Left ventricle myocardium inferior (tissue), 1 donor: ENCODE measurements at places on chromosomes 3 and 15. TPM values are rescaled to one million over a fixed set of nuclear protein-coding genes. Genes with fewer than 3 reads are reported as not detected.
A peak's percentile ranks its signal among the peaks of the same experiment; 100 is the strongest.

Gene FSTL1
- 243 TPM for total RNA-seq

Gene FAM43A
- 18.0 TPM for total RNA-seq

Gene RLBP1
- total RNA-seq, result not detected

Gene NDUFB5
- total RNA-seq, result 365 TPM

Gene PLCL2
- total RNA-seq, result 48.1 TPM

Gene ZNF148
- 45.7 TPM for total RNA-seq

Gene RAB6B
- 59.1 TPM for total RNA-seq

Gene HAPLN3
- total RNA-seq, result 3.2 TPM

Gene SLC22A14
- not detected for total RNA-seq

DNA sequence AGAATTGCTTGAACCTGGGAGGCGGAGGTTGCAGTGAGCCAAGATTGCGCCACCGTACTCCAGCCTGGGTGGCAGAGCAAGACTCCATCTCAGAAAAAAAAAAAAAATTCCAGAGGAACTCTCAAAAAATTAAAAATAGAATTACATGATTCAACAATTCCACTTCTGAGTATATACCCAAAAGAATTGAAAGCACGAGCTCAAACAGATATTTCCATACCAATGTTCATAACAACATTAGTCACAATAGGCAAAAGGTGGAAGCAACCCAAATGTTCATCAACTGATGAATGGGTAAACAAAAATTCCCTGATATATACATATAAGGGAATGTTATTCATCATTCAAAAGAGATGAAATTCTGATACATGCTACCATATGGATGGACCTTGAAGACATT is 16.9 kb upstream of the MORF4L1 start:
- H3K27ac ChIP-seq, result no peak overlapping the region
- H3K27me3 ChIP-seq, result no peaks in the 10 kb centered on the region
- DNase-seq, result no peak
- no peak overlapping the region for H3K4me3 ChIP-seq

GRCh38 chr3:171384101-171384891 is 75.9 kb downstream of the TNIK start:
- H3K36me3 ChIP-seq, result no peaks in the 10 kb centered on the region
- no peak for DNase-seq
- no peaks in the 10 kb centered on the region for H3K27me3 ChIP-seq
- H3K27ac ChIP-seq, result no peak overlapping the region
- H3K4me1 ChIP-seq, result peaks cover 62% of the 10 kb centered on the region
- H3K4me3 ChIP-seq, result no peak overlapping the region

- H3K4me3 ChIP-seq, result no peak overlapping the region
- no peak overlapping the region for H3K27ac ChIP-seq
- no peak for DNase-seq
Measured at GRCh38 chr15:68565234-68565633, 13.6 kb upstream of the CORO2B start.

DNA sequence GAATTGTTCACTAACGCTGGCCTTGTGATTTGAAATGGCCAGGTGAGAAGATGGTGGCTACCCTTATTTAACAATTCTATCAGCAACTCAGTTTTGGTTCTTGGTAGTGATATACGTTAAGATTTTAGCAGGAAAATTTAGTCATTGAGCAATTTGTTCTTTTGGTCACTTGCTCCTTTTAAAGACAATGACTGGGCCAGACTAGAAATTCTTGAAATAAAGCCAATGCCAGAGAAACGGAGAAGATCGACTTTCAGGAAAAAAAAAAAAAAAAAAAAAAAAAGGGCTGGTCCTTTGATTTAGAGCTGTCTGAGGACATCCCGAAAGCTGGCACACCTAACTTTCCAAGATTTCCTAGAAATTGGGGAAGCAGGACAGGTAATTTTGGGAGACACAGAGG is 178.5 kb downstream of the FNDC3B start:
- peak overlapping the region; percentile 15 for H3K27ac ChIP-seq
- no peaks in the 10 kb centered on the region for H3K36me3 ChIP-seq
- no peak for DNase-seq
- no peaks in the 10 kb centered on the region for H3K27me3 ChIP-seq
- peaks cover 84% of the 10 kb centered on the region for H3K4me1 ChIP-seq
- no peak overlapping the region for H3K4me3 ChIP-seq

DNA sequence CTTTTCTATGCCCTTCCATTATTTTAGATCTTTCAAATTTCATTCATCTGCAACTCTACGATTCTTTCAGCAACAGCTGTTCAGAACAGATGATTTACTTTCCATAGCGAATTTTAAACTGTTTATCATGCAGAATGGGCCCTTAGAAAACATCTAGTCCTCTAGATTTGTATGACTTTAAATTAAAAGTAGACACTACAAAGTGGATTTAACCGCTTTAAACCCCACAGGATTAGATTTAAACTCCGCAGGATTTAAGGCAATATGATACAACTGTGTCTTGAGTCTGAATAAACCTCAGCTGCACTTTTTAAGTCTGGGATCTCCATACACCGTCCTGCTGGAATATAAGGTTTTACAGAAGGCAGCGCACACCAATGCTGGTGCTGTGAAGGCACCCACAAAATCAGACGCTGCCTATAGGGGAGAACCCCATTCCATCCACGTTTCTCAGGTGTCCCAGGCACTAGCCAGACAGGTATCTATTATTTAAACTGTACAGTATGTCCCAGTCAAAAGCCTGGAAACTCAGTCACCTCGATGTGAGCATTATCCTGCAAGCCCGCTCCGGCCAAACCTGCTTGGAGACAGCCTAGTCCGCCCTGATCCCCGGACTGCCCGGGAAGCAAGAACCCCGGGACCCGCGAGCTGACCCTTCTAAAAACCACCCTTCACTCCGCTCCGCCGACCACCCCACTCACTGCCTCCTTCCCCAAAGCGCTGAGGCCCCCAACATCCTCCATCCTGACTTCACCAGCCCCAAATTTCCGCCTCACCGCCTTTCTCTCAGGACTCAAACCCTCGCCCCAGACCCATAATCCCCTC is 768 bp downstream of the ANO10 start:
- H3K27ac ChIP-seq, result peak overlapping the region; percentile 85
- H3K36me3 ChIP-seq, result no peaks in the 10 kb centered on the region
- H3K4me3 ChIP-seq, result peak overlapping the region; percentile 97
- DNase-seq, result no peak

GRCh38 chr3:47014036-47014435 is 34.6 kb downstream of the NBEAL2 start:
- H3K36me3 ChIP-seq, result peaks cover 31% of the 10 kb centered on the region
- H3K27ac ChIP-seq, result no peak overlapping the region
- DNase-seq, result no peak
- H3K27me3 ChIP-seq, result no peaks in the 10 kb centered on the region
- H3K4me1 ChIP-seq, result peaks cover 20% of the 10 kb centered on the region
- H3K4me3 ChIP-seq, result no peak overlapping the region

GRCh38 chr3:171654809-171655208 is 155.5 kb downstream of the PLD1 start:
- no peaks in the 10 kb centered on the region for H3K27me3 ChIP-seq
- peaks cover 73% of the 10 kb centered on the region for H3K4me1 ChIP-seq
- peaks cover 43% of the 10 kb centered on the region for H3K36me3 ChIP-seq
- no peak overlapping the region for H3K4me3 ChIP-seq

GRCh38 chr3:53269888-53270880 is 14.4 kb upstream of the TKT start:
- H3K4me1 ChIP-seq, result peaks cover 22% of the 10 kb centered on the region
- peak overlapping the region; percentile 93 for H3K27ac ChIP-seq
- peak; percentile 80 for DNase-seq
- H3K36me3 ChIP-seq, result no peaks in the 10 kb centered on the region
- peak overlapping the region; percentile 17 for H3K4me3 ChIP-seq
- no peaks in the 10 kb centered on the region for H3K27me3 ChIP-seq

GRCh38 chr15:71325481-71325880 is 210.2 kb downstream of the THSD4 start:
- DNase-seq, result no peak
- peak overlapping the region; percentile 17 for H3K27ac ChIP-seq
- H3K4me1 ChIP-seq, result peaks cover 44% of the 10 kb centered on the region
- no peaks in the 10 kb centered on the region for H3K36me3 ChIP-seq

DNA sequence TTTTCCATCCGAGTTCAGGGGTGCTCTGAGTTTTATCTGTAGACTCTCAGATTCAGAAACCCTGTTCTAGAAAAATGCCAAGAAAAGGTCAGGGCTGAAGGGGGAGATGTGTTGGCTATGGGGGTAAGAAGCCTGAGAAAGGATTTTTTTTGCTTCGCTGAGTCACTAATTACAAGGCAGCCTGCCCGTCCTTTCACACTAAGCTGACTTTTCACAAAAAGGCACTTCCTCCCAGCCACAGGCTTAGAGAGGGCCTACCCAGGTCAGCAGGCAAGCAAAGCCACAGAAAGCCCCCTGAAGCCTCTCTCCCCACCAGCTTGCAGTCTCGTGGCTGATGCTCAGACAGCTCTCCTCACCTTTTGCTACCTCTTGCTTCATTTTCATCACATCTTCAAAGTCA is 192.6 kb upstream of the PRICKLE2 start:
- H3K36me3 ChIP-seq, result no peaks in the 10 kb centered on the region
- no peak for DNase-seq
- H3K27me3 ChIP-seq, result peaks cover 43% of the 10 kb centered on the region
- no peak overlapping the region for H3K27ac ChIP-seq

- peaks cover 17% of the 10 kb centered on the region for H3K4me1 ChIP-seq
- H3K27ac ChIP-seq, result no peak overlapping the region
- H3K4me3 ChIP-seq, result no peak overlapping the region
- H3K36me3 ChIP-seq, result peaks cover 7% of the 10 kb centered on the region
- no peak for DNase-seq
- peaks cover 7% of the 10 kb centered on the region for H3K27me3 ChIP-seq
Measured at GRCh38 chr3:126912027-126912422, 70.9 kb upstream of the PLXNA1 start.

DNA sequence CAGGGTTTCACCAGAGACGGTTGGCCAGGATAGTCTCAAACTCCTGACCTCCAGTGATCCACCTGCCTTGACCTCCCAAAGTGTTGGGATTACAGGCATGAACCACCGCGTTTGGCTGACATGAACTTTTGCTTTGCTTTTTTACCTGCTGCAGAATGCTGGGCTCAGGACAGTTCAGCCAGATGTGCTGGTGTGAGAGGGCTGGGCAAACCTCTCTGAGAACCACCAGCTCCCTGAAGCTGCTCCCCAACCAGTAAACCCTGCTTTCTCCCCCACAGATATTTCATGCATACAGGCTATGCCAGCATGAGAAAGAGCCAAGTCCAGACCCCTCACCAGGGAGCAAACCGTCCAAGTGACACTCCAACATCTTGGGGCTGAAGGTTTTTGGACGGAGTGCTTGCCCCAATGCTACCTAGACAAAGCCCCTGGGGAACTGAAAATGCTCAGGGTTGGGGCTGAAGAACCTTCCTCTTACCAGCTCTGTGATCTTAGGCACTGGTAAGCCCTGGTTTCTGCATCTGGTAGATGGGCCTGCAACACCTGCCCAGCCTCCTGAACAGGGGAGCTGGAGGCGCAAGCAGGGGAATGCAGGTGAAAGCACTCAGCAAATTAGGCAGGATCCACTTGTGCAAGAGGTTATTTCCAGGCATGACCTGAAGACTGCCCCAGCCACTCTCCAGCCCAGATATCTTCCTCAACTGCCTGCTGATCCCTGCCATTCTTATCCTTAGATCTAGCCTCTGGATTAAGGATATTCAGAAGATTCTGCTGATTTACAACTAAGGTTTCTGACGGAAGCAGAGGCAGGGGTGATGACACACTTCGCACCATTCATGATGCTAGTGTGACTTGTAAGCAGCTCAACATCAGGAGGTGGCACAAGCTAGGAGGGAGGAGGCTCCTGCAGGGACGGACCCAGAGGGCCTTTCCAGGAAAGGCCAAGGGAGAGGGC is 78.8 kb downstream of the TLE3 start:
- peaks cover 10% of the 10 kb centered on the region for H3K4me1 ChIP-seq
- H3K36me3 ChIP-seq, result no peaks in the 10 kb centered on the region
- H3K4me3 ChIP-seq, result no peak overlapping the region
- DNase-seq, result no peak
- no peak overlapping the region for H3K27ac ChIP-seq
- peaks cover 79% of the 10 kb centered on the region for H3K27me3 ChIP-seq

DNA sequence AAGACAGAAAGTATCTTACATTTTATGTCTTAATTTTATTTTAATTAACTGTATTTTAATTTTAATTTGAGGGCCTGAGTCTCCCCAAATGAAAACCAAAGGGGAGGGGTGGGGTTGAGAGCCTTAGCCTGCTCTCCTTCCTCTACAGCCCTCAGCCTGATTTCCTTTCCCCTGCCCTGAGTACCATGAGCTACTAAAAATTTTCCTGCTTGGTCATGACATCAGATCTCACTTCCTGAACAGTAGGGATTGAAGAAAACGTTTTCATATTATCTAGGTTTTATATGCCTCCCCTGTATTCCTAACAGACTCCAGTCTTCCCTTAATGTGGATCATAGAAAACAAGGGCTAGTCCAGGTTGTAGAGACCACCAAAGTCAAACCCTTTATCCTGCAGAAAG is 133.9 kb downstream of the MYLK start:
- H3K4me1 ChIP-seq, result peaks cover 13% of the 10 kb centered on the region
- no peaks in the 10 kb centered on the region for H3K27me3 ChIP-seq
- no peak for DNase-seq
- no peak overlapping the region for H3K27ac ChIP-seq
- H3K4me3 ChIP-seq, result no peak overlapping the region

- no peak for DNase-seq
- H3K4me1 ChIP-seq, result no peaks in the 10 kb centered on the region
- H3K27ac ChIP-seq, result no peak overlapping the region
Measured at GRCh38 chr3:196558476-196558875, 9.9 kb downstream of the WDR53 start.

DNA sequence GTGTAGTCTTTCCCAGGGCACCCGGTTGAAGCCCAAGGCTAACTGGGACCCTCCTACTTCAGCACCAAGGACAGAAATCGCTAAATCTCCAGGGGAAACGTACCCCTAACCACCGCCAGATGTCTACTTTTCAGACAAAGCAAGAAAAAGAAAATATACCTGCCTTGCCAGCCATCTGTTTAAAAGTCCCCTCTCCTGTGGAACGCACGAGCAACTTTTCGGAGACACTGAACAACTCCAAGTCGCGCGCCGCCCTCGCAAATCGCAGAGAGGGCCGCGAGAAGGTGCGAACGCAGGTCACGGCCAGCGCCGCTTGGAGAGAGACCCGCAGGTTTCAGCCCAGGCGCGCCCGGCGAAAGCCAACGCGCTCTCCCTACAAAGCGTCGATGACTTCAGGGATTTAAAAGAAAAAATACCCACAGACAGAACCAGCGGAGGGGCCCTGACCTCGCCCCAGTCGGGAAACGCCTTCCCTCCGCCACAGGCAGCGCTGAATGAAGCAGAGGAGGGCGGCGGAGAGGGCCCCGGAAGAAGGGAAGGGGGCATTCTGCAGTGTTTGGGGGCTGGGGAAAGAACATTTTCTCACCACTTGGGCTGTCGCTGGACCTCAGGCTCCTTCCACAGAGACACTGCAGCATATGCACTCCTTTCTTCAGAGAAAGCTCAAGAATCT is 213.1 kb downstream of the FGF12 start:
- H3K27ac ChIP-seq, result peak overlapping the region; percentile 82
- H3K36me3 ChIP-seq, result peaks cover 7% of the 10 kb centered on the region
- no peak for DNase-seq
- H3K4me1 ChIP-seq, result peaks cover 63% of the 10 kb centered on the region
- peaks cover 16% of the 10 kb centered on the region for H3K27me3 ChIP-seq

- DNase-seq, result no peak
- no peak overlapping the region for H3K27ac ChIP-seq
- H3K4me3 ChIP-seq, result no peak overlapping the region
- no peaks in the 10 kb centered on the region for H3K36me3 ChIP-seq
- H3K27me3 ChIP-seq, result peaks cover 17% of the 10 kb centered on the region
- peaks cover 10% of the 10 kb centered on the region for H3K4me1 ChIP-seq
Measured at GRCh38 chr15:88657326-88658069, 18.7 kb downstream of the ISG20 start.
